Mesothelial cell of epicardium (in vitro differentiated cells): ENCODE measurements at places on chromosomes 3 and 15.

DNA sequence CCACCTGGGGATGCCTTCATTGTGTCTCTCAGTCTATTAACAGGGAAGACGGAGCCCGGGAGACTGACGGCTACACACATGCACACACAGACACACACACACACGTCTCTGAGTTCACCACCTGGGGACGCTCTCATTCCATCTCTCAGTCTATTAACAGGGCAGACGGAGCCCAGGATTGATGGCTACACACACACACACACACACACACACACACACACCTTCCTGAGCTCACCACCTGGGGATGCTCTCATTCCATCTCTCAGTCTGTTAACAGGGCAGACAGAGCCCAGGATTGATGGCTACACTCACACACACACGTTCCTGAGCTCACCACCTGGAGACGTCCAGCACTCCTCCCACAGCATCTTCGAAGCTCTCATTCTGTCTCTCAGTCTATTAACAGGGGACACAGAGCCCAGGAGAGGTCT, 143.9 kb downstream of the OR4M2 start:
- peak; percentile 33 for DNase-seq

- DNase-seq, result no peak
These were observed 505.6 kb downstream of the LPP start for GRCh38 chr3:188659449-188660090.

GRCh38 chr15:55989383-55989782, 4.0 kb downstream of the NEDD4 start:
- DNase-seq, result no peak

DNA sequence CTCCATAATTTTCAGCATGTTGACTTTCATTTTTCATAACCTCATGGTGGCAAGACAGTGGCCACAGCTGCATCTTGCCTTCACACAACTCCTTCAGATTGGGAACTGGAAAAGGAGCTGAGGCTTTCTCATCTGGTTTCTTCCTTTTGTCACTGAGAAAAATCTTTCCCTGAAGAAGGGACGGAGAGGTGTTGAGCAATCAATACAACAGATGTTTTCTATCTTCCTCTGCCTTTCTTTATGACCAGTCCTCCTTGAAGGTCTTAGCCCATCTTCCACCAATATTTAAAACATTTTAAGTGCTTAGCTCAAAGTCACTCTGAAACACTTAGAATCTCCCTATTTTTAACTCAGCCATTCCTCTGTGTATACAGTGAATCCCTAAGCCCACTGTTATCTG, 11.9 kb downstream of the ZNF660 start:
- no peak for DNase-seq

- DNase-seq, result no peak
These were observed 31.3 kb downstream of the SHQ1 start for GRCh38 chr3:72816862-72817355.

GRCh38 chr3:53970661-53971060, 79.0 kb upstream of the SELENOK start:
- DNase-seq, result no peak

DNA sequence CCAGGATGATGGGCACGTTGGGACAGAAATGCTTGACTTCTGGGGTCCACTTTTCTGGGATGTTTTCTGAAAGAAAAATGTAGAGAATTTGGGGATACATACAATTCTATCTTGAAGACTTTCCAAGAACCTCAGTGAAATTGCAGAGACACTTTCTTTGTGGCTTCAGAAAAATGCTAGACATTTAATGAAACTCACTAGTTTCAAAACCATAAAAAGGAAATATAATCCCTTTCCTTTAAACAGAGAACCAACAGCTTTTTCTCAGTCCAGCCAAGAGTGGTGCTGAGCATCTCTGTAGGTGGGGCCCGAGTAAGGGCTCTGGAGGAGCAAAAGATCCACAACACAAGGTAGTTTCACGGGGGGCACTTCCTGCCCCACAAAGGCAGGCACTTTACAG, 4.4 kb upstream of the GPX1 start:
- DNase-seq, result no peak

GRCh38 chr3:183449391-183449790, 21.0 kb upstream of the MCF2L2 start:
- DNase-seq, result no peak

DNA sequence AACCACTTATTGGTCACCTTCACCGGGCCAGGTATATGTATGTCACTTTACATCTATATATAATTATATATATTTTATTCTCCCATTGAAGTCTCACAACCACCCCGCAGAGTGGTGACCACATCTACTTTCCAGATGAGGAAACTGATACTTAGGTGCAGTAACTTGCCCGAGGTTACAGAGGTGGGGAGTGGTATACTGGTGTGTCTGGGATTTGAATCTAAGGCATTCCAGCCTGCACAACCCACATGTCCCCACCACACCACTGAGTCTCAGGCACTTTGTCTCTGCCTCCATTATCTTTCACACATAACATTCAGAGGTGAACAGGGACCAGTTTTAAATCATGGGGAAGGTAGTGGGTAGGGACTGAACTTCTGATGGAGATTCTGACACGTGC, 261.4 kb downstream of the CTNNB1 start:
- DNase-seq, result no peak
